ENCODE measurements at places on chromosomes 1 and 21. TPM values are rescaled to one million over a fixed set of nuclear protein-coding genes. Genes with fewer than 3 reads are reported as not detected.

DNA sequence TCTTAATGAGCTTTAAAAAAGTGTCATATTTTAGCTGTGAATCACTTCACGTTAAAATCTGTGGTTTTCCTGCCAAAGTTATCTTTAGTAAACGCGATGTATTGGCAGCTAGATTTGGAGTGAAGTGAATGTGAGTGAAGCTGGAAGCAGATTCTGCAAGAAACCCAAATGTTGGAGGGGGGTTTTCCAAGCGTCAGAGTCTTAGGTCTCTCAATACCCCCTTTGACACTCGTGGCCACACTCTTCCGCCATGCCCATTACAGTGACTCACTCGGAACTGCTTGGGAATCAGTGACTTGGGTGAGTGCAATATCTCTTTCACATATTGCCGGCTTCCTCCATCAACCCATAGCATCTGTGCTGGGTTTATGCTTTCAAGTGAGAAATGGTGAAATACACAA is 17.5 kb downstream of the B3GALT5 start:
- DNase-seq, result no peak
- peaks cover 24% of the 10 kb centered on the region for H3K36me3 ChIP-seq
- H3K4me3 ChIP-seq, result no peak overlapping the region
- H3K4me1 ChIP-seq, result peaks cover 3% of the 10 kb centered on the region

DNA sequence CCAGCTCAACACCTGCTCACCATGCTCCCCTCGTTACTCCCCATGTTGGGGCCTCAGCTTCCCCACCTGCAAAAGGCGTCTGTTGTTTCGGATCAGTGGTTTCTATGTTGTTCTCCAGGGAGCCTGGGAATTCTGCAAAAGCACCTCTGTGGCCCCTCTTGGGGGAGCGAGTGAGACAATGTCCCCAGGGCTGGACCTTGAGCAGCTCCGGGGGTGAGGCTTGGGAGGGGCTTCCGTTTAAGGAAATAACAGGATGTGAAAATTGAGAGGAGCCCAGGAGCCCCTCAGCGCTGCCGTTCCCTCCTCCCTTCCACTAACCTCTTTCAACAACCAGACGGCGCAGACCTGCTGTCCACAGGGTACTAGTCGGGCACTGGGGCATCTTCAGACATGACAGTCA is 98.5 kb upstream of the IFFO2 start:
- DNase-seq, result no peak
- no peaks in the 10 kb centered on the region for H3K36me3 ChIP-seq

DNA sequence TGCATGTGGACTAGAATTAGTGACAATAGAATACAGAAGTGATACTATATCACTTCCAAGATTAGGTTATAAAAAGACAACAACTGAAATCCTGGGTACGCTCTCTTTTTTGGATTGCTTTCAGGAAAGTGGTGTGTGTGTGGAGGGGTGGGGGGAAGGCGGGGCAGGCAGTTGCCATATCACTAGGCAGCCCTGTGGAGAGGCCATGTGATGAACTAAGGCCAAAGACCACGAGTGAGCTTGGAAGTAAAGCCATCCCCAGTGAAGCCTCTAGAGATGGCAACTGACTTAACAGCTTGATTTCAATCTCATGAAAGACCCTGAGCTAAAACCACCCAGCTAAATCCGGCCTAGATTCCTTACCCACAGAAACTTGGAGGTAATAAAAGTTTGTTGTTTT is 6.2 kb upstream of the ASPM start:
- no peak overlapping the region for H3K27ac ChIP-seq
- H3K27me3 ChIP-seq, result no peaks in the 10 kb centered on the region
- H3K4me3 ChIP-seq, result no peak overlapping the region
- no peaks in the 10 kb centered on the region for H3K36me3 ChIP-seq
- peaks cover 4% of the 10 kb centered on the region for H3K4me1 ChIP-seq
- no peak for DNase-seq

GRCh38 chr1:240925273-240925672 is 313.3 kb upstream of the GREM2 start:
- H3K36me3 ChIP-seq, result no peaks in the 10 kb centered on the region
- H3K4me1 ChIP-seq, result no peaks in the 10 kb centered on the region
- H3K4me3 ChIP-seq, result no peak overlapping the region
- no peak for DNase-seq
- H3K27ac ChIP-seq, result no peak overlapping the region

The NR5A2 gene
- 0.38 TPM for total RNA-seq

The KRTAP12-2 gene
- not detected for total RNA-seq

Data from mesothelial cell of epicardium (in vitro differentiated cells).